ENCODE measurements at places on chromosomes 7 and 10. TPM values are rescaled to one million over a fixed set of nuclear protein-coding genes. Genes with fewer than 3 reads are reported as not detected.

GRCh38 chr7:114100810-114101209 lies 182.0 kb upstream of the PPP1R3A start:
- no peak overlapping the region for H3K27ac ChIP-seq
- DNase-seq, result no peak
- H3K36me3 ChIP-seq, result no peaks in the 10 kb centered on the region
- H3K4me3 ChIP-seq, result no peak overlapping the region
- no peaks in the 10 kb centered on the region for H3K27me3 ChIP-seq

- no peak overlapping the region for H3K27ac ChIP-seq
- peaks cover 4% of the 10 kb centered on the region for H3K4me1 ChIP-seq
- no peaks in the 10 kb centered on the region for H3K36me3 ChIP-seq
- peaks cover 16% of the 10 kb centered on the region for H3K27me3 ChIP-seq
Measured at GRCh38 chr7:8444468-8444769, 11.0 kb downstream of the NXPH1 start.

DNA sequence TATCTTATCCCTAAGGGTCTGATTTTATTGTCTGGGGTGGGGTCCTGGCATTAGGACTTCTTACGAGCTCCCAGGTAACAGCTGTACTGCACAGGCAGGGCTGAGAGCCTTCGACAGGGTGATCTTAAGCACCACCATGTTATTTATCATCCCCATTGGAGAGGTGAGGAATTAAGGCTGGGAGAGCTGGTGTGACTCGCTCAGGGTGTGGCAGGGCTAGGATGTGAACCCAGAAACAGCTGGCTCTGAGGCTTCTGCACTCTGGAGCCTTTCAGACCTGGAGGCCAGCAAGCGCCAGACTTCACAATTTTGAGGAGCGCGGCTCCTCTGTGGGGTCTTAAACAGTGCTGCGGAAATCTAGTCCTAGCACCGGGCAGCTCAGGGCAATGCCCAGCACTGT lies 27.4 kb upstream of the NDST2 start:
- H3K4me1 ChIP-seq, result peaks cover 13% of the 10 kb centered on the region
- H3K27ac ChIP-seq, result no peak overlapping the region
- DNase-seq, result no peak
- H3K36me3 ChIP-seq, result peaks cover 23% of the 10 kb centered on the region
- no peak overlapping the region for H3K4me3 ChIP-seq
- no peaks in the 10 kb centered on the region for H3K27me3 ChIP-seq

- no peaks in the 10 kb centered on the region for H3K27me3 ChIP-seq
- H3K4me1 ChIP-seq, result no peaks in the 10 kb centered on the region
- H3K4me3 ChIP-seq, result no peak overlapping the region
- no peak overlapping the region for H3K27ac ChIP-seq
- DNase-seq, result no peak
Measured at GRCh38 chr7:143372070-143372469, 9.1 kb upstream of the ZYX start.

GRCh38 chr7:112104120-112104519 lies 102.1 kb downstream of the DOCK4 start:
- no peaks in the 10 kb centered on the region for H3K4me1 ChIP-seq
- H3K27ac ChIP-seq, result no peak overlapping the region
- H3K4me3 ChIP-seq, result no peak overlapping the region
- H3K36me3 ChIP-seq, result no peaks in the 10 kb centered on the region

VWA2 gene
- 0.22 TPM for total RNA-seq

DNA sequence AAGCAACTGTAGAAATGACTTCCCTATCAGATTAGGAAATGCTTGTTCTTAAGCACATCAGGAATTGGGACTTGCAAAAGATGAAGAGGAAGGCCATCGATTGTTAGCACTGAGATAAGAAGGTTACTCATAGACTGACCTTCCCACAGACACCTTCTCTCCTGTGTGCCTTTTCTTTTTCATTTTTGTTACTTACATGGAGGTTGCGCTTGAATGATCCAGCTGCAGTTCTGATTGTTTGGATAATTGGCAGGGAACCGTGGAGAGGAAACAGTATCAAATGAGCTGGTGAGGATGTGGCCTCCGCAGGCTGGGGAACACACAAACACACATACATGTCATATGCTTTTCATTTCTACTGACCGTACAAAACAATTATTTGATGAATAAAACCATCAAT lies 134.9 kb upstream of the RSU1 start:
- H3K4me3 ChIP-seq, result no peak overlapping the region
- H3K27me3 ChIP-seq, result no peaks in the 10 kb centered on the region
- H3K4me1 ChIP-seq, result peaks cover 37% of the 10 kb centered on the region
- H3K36me3 ChIP-seq, result no peaks in the 10 kb centered on the region
- peak overlapping the region; percentile 21 for H3K27ac ChIP-seq
- DNase-seq, result no peak

PLAU gene
- 6.0 TPM for total RNA-seq

LIPK gene
- total RNA-seq, result not detected

DNA sequence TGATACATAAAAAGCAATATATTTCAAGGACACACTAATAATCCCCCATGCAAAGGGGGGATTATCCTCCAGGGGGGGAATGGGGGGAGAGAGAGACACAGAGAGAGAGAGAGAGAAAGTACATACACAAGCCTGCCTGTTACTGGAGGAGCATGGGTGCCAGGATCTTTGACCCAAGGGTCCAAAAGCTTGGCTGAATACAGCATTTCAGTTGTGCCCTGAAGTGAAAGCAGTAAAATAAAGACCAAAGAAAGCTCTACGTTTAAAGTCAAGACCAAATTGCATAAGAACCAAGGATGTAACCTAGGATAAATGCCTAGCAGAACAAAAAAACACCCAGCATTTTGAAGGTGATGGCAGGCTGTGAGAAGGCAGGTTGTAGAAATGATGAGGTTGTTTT lies 27.8 kb upstream of the ITGB8 start:
- DNase-seq, result no peak
- H3K4me1 ChIP-seq, result no peaks in the 10 kb centered on the region
- H3K27ac ChIP-seq, result no peak overlapping the region
- no peak overlapping the region for H3K4me3 ChIP-seq

GRCh38 chr10:5951167-5951711 lies 26.1 kb downstream of the IL15RA start:
- no peaks in the 10 kb centered on the region for H3K36me3 ChIP-seq
- peak; percentile 23 for DNase-seq

DNA sequence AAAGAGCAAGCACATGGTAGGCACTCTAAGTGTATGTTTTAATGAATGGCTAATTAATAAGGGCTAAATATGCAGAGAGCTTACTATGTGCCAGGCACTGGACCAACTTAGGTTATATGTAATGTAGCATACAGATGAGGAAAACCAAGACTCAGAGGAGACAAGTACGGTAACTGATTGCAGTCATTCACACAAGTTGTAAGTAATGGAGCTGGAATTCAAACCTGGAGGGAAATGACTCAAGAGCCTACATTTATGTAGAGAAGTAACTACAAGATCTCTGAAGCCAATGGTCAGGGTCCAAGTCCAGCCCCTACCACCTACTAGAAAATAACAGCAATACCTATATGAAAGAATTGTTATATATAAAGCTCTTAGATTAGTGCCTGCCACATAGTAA lies 97.3 kb upstream of the KCNIP2 start:
- no peak for DNase-seq
- no peak overlapping the region for H3K4me3 ChIP-seq
- no peaks in the 10 kb centered on the region for H3K27me3 ChIP-seq
- H3K36me3 ChIP-seq, result no peaks in the 10 kb centered on the region

- H3K27ac ChIP-seq, result peak overlapping the region; percentile 7
- peaks cover 17% of the 10 kb centered on the region for H3K4me1 ChIP-seq
- peak; percentile 87 for DNase-seq
- H3K4me3 ChIP-seq, result no peak overlapping the region
Measured at GRCh38 chr7:5704534-5704922, 76.9 kb downstream of the RNF216 start.

OR2A1 gene
- total RNA-seq, result not detected

GRCh38 chr7:74479961-74480829 lies 26.5 kb downstream of the GTF2IRD1 start:
- no peaks in the 10 kb centered on the region for H3K36me3 ChIP-seq
- peak overlapping the region; percentile 41 for H3K4me3 ChIP-seq
- peak overlapping the region; percentile 99 for H3K27ac ChIP-seq
- DNase-seq, result peak; percentile 89
- H3K4me1 ChIP-seq, result peaks cover 72% of the 10 kb centered on the region
- no peaks in the 10 kb centered on the region for H3K27me3 ChIP-seq

SCIN gene
- total RNA-seq, result 8.4 TPM

CELF2 gene
- total RNA-seq, result 55.4 TPM

GRCh38 chr10:129020651-129021330 lies 446.2 kb upstream of the MGMT start:
- H3K4me3 ChIP-seq, result no peak overlapping the region
- H3K36me3 ChIP-seq, result no peaks in the 10 kb centered on the region
- no peak for DNase-seq
- H3K27me3 ChIP-seq, result no peaks in the 10 kb centered on the region
- H3K4me1 ChIP-seq, result peaks cover 8% of the 10 kb centered on the region

SFXN4 gene
- total RNA-seq, result 17.8 TPM

DNA sequence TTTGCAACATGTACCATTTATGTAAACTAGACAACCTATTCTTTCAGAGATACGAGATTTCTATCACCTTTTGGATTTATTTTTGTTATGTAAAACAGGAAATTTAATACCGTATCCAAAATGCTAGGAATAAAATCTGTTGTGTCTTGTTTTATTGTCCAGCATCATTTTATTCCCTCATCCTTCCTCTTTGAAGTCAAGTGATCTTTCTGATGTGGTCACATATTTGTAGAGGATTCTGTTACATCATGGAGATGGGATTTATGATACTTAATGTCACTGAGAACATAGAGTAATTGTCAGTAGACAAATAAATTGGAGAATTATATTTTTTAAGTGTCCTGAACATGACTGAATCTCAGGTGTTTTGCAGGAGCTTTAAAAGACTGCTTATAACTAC lies 64.7 kb downstream of the ZNF277 start:
- no peaks in the 10 kb centered on the region for H3K4me1 ChIP-seq
- H3K27me3 ChIP-seq, result no peaks in the 10 kb centered on the region
- DNase-seq, result no peak
- H3K36me3 ChIP-seq, result no peaks in the 10 kb centered on the region
- H3K4me3 ChIP-seq, result no peak overlapping the region
- no peak overlapping the region for H3K27ac ChIP-seq

DNA sequence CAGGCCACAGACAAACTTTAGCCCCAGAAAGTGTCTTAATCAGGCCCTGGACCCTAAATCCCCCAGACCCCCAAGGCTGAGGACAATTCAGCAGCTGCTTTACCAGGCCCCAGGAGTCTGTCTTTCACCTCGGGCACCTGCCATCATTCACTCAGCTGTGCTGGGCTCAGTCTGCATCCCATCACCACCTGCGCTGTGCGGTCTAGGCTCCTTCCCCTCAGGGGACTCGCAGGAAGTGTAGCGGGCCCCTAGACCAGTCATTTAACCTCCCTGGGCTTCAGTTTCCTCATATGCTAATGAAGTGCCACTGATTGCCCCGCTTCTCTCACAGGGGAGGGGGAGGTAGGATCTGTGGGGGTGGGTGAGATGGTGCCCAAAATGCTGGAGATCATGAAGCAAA lies 76.4 kb upstream of the ZMIZ1 start:
- H3K4me3 ChIP-seq, result no peak overlapping the region
- no peak for DNase-seq
- no peaks in the 10 kb centered on the region for H3K4me1 ChIP-seq
- H3K27me3 ChIP-seq, result no peaks in the 10 kb centered on the region
- no peak overlapping the region for H3K27ac ChIP-seq

MMP21 gene
- total RNA-seq, result not detected

- H3K4me1 ChIP-seq, result peaks cover 35% of the 10 kb centered on the region
- no peak for DNase-seq
- no peaks in the 10 kb centered on the region for H3K27me3 ChIP-seq
- H3K36me3 ChIP-seq, result no peaks in the 10 kb centered on the region
- H3K4me3 ChIP-seq, result no peak overlapping the region
- no peak overlapping the region for H3K27ac ChIP-seq
Measured at GRCh38 chr7:25756601-25757000, 395.4 kb upstream of the NFE2L3 start.

UCMA gene
- not detected for total RNA-seq

- H3K27me3 ChIP-seq, result no peaks in the 10 kb centered on the region
- H3K36me3 ChIP-seq, result peaks cover 16% of the 10 kb centered on the region
- peak overlapping the region; percentile 99 for H3K27ac ChIP-seq
- peak; percentile 70 for DNase-seq
Measured at GRCh38 chr10:92695679-92696605, 6.2 kb downstream of the HHEX start.

VGF gene
- total RNA-seq, result not detected

OR2A12 gene
- total RNA-seq, result not detected

DNA sequence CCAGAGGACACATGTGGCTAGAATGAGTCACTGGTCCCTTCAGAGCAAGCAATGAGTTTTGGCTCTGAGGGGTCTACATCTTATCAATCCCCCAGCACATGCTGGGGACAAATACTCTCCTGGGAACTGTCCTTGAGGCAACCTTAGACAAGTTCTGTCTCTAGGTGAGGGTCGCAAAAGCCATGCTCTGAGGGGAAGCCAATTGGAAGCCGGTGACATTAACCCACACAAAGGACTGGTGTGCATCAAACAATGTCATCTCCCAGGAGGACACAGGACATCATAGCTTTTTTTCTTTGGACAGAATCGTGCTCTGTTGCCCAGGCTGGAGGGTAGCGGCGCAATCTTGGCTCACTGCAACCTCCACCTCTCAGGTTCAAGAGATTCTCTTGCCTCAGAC lies 111.6 kb upstream of the ZNF722 start:
- no peak for DNase-seq
- H3K36me3 ChIP-seq, result no peaks in the 10 kb centered on the region
- H3K27ac ChIP-seq, result no peak overlapping the region
- H3K4me1 ChIP-seq, result no peaks in the 10 kb centered on the region
- H3K4me3 ChIP-seq, result no peak overlapping the region

- peak overlapping the region; percentile 86 for H3K27ac ChIP-seq
- no peaks in the 10 kb centered on the region for H3K36me3 ChIP-seq
- H3K4me3 ChIP-seq, result peak overlapping the region; percentile 29
Measured at GRCh38 chr7:156892081-156892800, 742 bp downstream of the LMBR1 start.

DNA sequence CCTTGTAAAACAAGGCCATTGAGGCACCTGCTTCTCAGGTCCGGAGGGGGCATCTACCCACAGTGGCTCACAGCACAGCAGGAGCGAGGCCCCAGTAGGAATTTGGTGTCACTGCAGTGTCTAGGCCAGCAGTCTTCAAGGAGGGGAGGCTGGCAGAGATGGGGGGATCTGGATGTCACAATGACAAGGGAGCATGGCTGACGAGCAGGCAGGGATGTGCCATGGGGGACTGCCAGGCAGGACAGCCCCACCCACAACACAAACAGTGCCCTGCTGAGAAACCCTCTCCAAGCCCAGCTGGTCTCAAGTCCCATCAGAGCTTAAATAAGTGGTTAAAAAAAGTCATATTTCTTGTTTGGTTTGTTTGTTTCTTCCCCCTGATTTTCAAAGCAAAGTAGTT lies 121.0 kb upstream of the ZNF716 start:
- DNase-seq, result no peak
- no peak overlapping the region for H3K4me3 ChIP-seq
- no peaks in the 10 kb centered on the region for H3K36me3 ChIP-seq
- no peaks in the 10 kb centered on the region for H3K4me1 ChIP-seq

LIPN gene
- not detected for total RNA-seq

Data from thyroid gland (tissue), 4 donors.